ENCODE measurements at places on chromosomes 11 and 22. TPM values are rescaled to one million over a fixed set of nuclear protein-coding genes. Genes with fewer than 3 reads are reported as not detected.
A peak's percentile ranks its signal among the peaks of the same experiment; 100 is the strongest.

Gene GLB1L3
- total RNA-seq, result not detected

Gene TTLL12
- total RNA-seq, result 27.1 TPM

DNA sequence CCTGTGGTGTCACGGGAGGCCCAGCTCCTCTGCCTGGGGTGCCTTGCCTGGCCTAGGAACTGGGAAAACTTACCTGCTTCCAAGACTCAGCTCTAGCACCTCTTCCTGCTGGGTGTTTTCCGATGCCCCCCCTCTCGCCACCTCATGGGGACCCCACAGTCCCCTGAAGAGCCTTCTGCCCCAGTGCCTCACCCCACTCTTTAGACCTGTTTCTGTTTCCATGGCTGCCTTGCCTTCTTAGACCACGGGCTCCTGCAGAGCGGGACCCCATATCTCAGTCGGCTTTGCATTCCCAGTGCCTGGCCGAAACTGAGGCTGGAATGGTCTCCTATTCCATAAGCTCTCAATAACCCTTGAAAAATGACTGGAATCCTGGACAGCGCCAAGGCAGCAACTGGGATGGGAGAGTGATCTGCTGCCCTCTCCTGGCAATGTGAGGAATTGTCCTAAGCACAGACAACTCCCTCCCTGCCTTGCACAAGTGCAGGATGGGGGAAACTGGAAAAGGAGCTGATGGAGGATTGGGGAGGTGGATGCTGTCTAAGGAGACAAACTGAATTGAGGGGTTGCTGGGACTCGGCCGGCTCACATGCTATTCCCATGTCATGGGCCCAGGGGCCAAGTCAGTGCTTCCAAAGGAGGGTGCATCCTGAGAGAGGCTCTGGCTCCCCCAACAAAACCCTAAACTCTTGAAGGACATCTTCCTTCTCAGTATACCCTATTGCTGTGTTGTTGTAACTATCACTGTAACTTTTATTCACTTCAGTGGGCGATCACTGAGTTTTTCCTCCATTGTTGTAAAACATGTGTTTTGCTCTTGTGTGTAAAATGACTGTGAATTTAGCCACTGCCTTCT, 26.6 kb upstream of the IL17RA start:
- peak; percentile 68 for DNase-seq

- DNase-seq, result no peak
Measured at GRCh38 chr22:46447906-46448305, 89.5 kb downstream of the CELSR1 start.

GRCh38 chr11:58275002-58275401, 6.9 kb upstream of the OR10W1 start:
- DNase-seq, result no peak

DNA sequence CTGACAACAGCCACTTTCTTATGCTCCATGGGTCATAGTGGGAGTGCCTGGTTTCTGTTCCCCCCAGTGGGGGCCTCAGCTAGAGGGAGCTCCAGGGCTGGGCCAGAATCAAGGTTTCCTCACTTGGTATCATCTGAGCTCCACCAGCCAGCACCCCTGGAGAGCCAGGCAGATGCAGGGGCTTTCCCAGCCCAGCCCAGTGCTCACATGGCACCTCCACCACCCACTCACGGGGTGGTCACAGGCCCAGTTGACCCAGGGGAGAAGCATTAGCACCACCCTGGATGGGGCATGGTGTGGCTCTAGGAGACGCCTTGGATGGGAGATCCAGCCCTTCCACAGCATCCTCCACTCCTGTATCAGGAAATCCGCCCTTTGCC, 24.1 kb upstream of the WNT7B start:
- DNase-seq, result no peak

DNA sequence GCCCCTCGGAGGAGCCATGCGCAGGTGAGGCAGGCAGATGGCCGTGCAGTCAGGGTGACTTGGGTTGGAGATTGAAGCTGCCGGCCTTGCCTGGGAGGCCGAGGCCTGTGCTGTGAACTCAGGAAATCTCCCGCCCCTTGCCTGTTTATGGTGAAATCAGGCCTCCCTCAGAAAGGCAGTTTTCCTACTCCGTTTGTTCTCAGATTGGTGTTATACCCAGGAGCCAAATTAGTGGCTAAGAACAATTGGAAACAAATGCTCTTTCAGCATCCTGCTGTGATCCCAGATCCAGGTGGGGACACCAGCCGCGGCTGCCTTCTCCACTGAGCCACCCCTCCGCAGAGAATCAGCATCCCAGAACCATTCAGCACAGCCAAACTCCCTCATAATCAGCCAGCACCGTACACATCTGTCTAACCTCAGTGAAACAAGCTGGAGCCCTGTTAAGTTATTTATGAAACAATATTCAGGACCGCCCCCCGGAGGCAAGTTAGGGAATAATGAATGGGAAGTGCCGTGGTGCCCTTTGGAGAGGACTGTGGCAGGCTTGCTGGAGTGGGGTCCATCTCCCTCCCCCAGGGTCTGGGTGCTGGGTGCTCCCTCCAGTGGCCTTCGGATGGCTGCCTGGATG, 60.0 kb downstream of the PKNOX2 start:
- peak; percentile 51 for DNase-seq

- DNase-seq, result no peak
Measured at GRCh38 chr11:61357233-61357893, 4.3 kb downstream of the CYB561A3 start.

DNA sequence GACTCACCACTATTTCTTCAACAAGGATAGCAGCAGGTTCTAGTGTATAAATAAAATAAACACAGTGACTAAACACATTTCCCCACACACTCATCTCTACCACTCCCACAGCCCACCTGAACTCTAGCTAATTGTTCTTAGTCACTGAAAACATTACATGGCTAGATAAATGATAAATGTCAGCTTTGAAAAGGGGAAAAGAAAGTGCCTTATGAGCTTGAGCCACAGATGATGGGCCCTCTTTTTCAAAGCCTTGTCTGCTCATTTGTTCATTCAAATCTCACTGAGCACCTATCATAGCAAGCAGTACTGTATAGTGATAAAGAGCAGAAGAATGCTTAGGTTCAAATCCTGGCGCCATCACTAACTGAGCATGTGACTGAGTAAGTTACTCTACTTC, 58.3 kb downstream of the SIK3 start:
- DNase-seq, result no peak

DNA sequence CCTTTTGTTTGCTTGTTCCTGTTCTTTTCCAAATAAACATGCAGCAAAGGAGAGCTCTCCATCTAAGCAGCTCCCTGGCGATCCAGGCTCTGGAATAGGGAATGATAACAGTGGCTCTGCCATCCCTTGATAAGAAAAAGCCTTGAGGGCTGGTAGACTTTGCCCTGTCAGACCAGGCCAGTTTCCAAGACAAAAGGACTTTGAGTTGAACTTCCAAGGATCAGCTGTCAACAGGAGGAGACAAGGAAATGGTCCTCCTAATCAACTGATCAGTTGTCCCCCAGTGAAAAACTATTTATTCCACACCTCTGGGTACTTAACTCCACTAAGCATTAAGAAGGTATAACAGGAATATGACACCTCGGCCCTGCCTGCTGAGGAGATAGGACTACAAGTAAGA, 127.8 kb downstream of the PARVA start:
- no peak for DNase-seq

- DNase-seq, result no peak
Measured at GRCh38 chr11:97107604-97108003, 717.8 kb downstream of the JRKL start.

- no peak for DNase-seq
Measured at GRCh38 chr22:47659467-47660223, 897.2 kb downstream of the TBC1D22A start.

- no peak for DNase-seq
Measured at GRCh38 chr11:126861796-126862459, 138.6 kb downstream of the KIRREL3 start.

All from fibroblast of villous mesenchyme (primary cell).